ENCODE measurements at places on chromosomes 7 and 10. TPM values are rescaled to one million over a fixed set of nuclear protein-coding genes. Genes with fewer than 3 reads are reported as not detected.

- DNase-seq: no peak
Observed at GRCh38 chr10:3820255-3820654, 35.2 kb upstream of the KLF6 start.

DNA sequence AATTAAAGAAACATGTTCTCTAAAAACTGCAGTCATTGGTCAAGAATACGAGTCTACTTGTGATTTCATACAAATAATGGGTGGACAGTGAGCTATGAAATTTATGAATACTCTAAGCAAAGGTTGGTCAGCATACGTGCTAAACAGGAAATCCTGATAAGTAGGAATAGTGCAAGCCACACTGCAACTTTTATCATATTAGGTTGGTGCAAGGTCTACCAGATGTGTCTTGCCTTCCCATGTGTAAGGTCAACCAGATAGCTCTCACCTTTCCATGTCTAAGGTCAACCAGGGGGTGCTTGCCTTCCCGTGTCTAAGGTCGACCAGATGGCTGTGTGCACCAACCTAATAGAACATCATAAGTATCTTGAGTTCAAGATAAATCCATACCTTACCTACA is 2.0 kb upstream of the ITGB1 start:
- no peak for DNase-seq

GRCh38 chr10:24318517-24318916 is 109.6 kb downstream of the KIAA1217 start:
- DNase-seq: no peak

DNA sequence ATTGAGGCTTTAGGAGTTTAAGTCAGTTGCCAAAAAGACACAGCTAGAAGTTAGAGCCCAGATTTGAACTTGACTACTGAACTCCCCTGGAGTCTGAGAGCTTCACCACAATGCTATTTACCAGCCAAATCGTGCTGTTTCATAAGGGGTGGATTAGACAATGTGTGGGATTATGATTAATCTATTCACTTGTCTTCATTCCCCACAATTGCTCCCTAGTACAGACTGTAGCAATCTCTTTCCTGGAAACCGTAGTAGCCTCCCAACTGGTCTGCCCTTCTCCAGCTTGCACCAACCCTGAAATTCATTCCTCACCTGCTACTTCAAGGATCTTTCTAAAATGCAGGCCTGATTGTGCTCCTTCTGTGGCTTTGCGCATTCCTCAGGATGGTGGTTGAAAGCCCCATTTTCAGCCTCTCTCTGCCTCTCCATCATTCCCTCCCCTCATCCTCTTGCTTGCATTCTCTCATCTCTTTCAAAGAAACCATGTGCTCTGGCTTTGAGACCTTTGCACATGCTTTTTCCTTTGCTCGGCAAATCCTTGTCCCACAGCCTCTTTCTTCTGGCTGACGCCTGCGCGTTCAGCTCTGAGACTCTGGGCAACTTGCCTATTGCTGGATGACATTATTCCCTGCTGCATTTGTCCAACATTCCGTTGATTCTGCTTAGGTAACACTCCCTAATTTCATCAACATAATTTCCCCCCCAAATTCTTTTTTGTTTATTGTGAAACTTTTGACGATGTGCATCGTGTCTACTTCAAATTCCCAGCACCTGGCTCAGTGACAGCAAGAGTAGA is 145.1 kb downstream of the ADRA2A start:
- DNase-seq: no peak

GRCh38 chr10:103804871-103805270 is 50.5 kb downstream of the SH3PXD2A start:
- DNase-seq: no peak

The AKR1C3 gene
- 84.4 TPM for total RNA-seq

DNA sequence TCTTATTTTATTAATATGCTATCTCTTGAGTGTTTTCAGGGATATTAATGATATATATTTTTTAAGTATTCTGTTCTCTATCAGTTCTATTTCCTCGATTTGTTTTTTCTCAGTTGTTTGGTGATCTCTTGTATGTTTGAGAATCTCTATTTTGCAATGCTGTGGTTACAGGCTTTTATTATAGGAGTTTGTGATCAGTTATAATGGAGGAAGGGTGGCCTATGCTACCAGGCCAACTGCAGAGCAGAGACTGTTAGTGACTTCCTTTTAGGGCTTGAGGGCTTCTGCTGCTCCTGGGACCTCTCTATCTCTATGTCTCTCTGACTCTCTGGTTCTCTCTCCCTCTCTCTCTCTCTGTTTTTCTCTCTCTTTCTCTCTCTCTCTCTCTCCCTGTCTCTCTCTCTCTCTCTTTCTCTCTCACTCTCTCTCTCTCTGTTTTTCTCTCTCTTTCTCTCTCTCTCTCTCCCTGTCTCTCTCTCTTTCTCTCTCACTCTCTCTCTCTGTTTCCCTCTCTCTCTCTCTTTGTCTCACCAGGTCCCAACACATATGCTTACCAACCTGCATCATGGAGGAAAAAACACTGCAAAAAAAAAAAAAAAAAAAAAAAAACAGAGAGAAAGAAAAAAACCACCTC is 69.4 kb upstream of the CAV2 start:
- DNase-seq: no peak

GRCh38 chr10:5645375-5645774 is 21.0 kb downstream of the ASB13 start:
- no peak for DNase-seq

The PPP1R3A gene
- total RNA-seq: 0.24 TPM

The STOX1 gene
- 2.5 TPM for total RNA-seq

- no peak for DNase-seq
Observed at GRCh38 chr10:75477680-75478079, 46.3 kb downstream of the LRMDA start.

The FLNC gene
- total RNA-seq: 11.7 TPM

- no peak for DNase-seq
Observed at GRCh38 chr10:129039406-129040370, 427.4 kb upstream of the MGMT start.

DNA sequence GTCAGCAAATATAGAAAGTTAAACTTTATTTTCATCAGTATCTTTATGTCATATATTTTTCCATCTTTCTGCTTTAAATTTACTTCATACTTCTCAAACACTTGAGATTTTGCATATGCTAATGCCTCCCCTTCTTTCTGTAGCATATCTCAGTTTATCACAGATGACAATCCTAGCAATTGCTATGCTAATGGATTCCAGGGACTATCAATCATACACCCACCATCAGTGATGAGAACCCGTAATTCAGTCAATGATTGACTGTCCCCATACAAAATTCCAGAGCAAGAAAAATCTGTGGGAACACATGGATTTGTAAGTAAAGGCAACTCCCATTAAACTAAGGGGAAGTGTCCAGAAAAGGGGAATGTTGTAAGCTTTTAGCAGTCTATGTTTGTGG is 432.4 kb upstream of the SEMA3D start:
- DNase-seq: no peak

The CALML3 gene
- not detected for total RNA-seq

DNA sequence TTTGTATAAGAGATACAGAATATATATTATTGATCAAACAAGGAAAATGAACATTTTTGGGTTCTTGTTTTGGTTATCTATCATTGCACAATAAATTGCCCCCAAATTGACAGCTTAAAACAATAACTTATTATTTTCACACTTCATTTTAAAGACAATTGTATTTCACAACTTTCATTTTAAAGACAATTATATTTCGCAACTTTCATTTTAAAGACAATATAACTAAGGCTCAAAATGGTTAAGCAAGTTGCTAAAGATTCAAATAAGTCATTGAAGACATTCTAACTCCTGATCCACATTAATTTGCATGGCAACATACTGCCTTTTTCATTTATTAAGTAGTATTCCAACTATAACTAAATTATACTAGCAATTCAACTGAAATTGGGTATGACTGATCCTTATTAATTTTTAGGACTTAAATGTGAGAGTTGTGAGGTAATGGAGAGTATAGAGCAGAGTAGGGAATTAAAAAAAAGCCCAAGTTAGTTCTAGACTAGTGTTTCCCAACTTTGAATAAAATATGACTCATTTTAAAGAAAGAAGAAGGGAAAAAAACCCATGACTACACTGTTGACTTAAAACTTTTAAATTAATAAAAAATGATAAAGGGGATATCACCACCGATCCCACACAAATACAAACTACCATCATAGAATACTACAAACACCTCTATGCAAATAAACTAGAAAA is 9.9 kb upstream of the STEAP2 start:
- DNase-seq: no peak

The DNTT gene
- not detected for total RNA-seq

- DNase-seq: no peak
Observed at GRCh38 chr7:41006306-41006995, 696.4 kb downstream of the INHBA start.

DNA sequence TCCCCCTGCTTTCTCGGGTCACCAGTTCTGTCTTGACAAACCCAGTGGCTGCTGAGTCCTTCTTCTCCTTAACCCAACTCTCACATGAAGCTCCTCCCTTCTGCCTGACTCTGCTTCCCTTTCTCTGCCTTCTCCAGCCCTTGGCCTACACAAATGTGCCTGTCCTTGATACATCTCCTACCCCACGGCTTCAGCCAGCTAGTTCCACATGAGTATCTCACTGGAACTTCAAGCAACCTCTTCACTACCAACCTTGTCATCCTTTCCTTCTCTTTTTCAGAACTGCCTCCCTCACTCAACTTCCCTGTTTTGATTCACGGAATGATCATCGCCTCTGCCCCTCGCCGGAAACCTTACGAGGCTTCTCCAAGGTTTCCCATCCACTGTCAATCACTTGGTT is 55.9 kb downstream of the PDIA4 start:
- DNase-seq: no peak

The DPYSL4 gene
- 2.1 TPM for total RNA-seq

The TMEM60 gene
- 24.6 TPM for total RNA-seq

GRCh38 chr7:30330134-30331111 is 46.0 kb downstream of the ZNRF2 start:
- DNase-seq: no peak

The SORBS1 gene
- total RNA-seq: 58.2 TPM

DNA sequence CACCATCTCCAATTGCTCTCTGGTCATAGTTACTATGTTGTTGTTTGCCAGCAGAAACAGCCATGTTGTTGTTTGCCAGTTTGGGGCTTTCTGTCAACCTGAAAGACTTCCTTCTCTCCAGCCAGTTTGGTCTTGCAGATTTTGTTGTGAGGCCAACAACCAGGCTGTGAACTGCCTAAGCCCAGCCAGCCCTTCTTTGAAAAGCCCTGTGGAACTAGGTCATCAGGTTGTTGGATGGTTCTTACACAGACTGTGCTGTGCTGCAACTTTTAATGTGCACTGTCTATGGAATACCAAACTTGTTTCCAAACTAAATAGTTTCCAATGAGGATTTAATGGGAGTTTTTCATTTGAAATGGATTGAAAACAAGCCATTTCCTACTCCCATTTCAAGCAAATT is 592.7 kb upstream of the GALNT17 start:
- no peak for DNase-seq

GRCh38 chr10:114288424-114289095 is 49.5 kb downstream of the VWA2 start:
- peak; percentile 34 for DNase-seq

The ACTL6B gene
- total RNA-seq: not detected

DNA sequence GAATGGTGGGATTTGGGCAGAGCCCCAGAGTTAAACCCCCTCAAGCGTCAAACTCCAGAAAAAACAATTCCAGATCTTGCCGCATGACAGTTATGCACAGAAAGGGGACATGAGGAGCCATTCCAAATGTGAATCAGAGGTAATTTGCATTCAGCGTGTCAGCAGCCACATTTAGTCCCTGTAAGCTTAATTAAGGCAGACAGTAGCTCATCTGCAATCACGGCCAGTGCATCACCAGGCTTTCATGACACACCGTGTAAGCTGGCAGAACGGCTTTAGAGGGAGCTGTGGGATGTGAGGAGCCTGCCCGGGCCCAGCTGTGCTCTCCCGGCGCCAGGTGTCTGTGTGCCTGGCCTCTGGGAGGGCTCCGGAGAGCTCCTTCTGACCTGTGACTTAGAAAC is 18.7 kb upstream of the PRKAG2 start:
- no peak for DNase-seq

DNA sequence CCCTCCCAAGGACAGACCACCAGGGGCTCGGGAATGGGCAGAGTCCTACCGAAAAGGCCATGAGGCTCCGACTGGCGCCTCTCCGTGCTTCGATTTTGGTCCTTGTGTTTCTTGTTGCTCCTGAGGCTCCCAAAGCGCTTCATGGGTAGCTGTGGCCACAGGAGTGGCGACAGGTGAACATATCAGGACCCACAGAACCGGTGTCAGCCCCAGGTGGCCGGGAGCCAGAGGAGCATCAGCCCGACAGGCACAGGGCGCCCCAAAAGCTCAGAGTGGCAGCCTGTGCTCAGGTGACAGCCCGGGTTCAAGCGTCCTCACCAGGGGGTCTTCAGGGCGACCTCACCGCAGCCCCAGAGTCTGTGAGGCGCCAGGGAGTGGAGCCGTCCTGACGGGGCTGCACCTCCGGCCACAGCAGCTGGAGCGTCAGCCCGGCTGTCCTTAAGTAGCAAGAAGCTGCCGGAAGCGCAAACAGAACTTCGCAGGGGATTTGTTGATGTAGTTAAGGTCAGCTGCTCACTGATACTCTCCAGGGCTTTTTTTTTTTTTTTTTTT is 141.0 kb downstream of the PRKAG2 start:
- no peak for DNase-seq

The VPS41 gene
- total RNA-seq: 103 TPM

GRCh38 chr10:59745163-59745650 is 8.0 kb downstream of the MRLN start:
- no peak for DNase-seq

The FGFBP3 gene
- total RNA-seq: 0.77 TPM

The NACAD gene
- total RNA-seq: 2.5 TPM

- DNase-seq: no peak
Observed at GRCh38 chr7:31991846-31992245, 78.4 kb downstream of the PDE1C start.

DNA sequence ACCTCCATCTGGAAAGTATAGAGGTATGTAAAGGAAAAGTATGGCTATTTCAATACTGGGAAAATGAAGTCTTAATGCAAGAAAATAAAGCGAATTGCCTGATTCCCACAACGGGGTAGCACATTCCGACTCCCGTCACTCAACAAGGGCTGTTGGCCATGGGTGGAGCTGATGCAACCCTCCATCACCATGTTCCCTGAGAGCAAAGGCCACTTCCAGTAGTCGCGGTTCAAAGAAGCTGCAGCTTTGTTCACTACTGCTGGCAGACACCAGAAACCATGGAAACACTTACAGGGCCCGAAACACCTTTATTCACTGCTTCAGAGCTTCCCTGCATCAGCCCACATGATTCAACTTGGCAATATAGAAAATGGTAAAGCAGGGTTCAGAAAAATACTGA is 44.0 kb downstream of the TMEM26 start:
- no peak for DNase-seq

The NUTM2A gene
- 2.3 TPM for total RNA-seq

GRCh38 chr10:22322641-22323160 is 1.8 kb downstream of the BMI1 start:
- DNase-seq: no peak

The SPDYE5 gene
- not detected for total RNA-seq

The ATP6V0A4 gene
- total RNA-seq: 1.7 TPM

The SP8 gene
- total RNA-seq: not detected

- DNase-seq: no peak
Observed at GRCh38 chr7:158061026-158061630, 526.5 kb downstream of the PTPRN2 start.

The LLCFC1 gene
- total RNA-seq: not detected

- DNase-seq: no peak
Observed at GRCh38 chr7:152847386-152847908, 87.9 kb downstream of the ACTR3B start.

GRCh38 chr10:110354322-110354766 is 49.6 kb upstream of the SMNDC1 start:
- peak; percentile 83 for DNase-seq

Data from lower lobe of right lung (tissue), 2 donors.